ENCODE measurements at places on chromosomes 12 and 14. TPM values are rescaled to one million over a fixed set of nuclear protein-coding genes. Genes with fewer than 3 reads are reported as not detected.

TESPA1 gene
- 1.1 TPM for total RNA-seq

DPPA3 gene
- not detected for total RNA-seq

KLRC3 gene
- not detected for total RNA-seq

ERP27 gene
- not detected for total RNA-seq

ABCD2 gene
- total RNA-seq: 0.11 TPM

FNTB gene
- total RNA-seq: 15.8 TPM

PLEKHG7 gene
- total RNA-seq: not detected

RNF212B gene
- not detected for total RNA-seq

IRF2BPL gene
- total RNA-seq: 28.6 TPM

C3AR1 gene
- total RNA-seq: 0.40 TPM

VEZT gene
- 61.9 TPM for total RNA-seq

LPCAT3 gene
- 13.7 TPM for total RNA-seq

RNASE1 gene
- 6.0 TPM for total RNA-seq

IFNG gene
- total RNA-seq: not detected

SUPT16H gene
- 196 TPM for total RNA-seq

UNG gene
- 97.2 TPM for total RNA-seq

KRT6C gene
- not detected for total RNA-seq

NPAS3 gene
- 1.5 TPM for total RNA-seq

IL22 gene
- total RNA-seq: not detected

OTX2 gene
- 2.5 TPM for total RNA-seq

LRRC10 gene
- total RNA-seq: not detected

HPD gene
- not detected for total RNA-seq

GUCY2C gene
- not detected for total RNA-seq

LAG3 gene
- total RNA-seq: 0.33 TPM

C14orf180 gene
- not detected for total RNA-seq

PFDN5 gene
- 480 TPM for total RNA-seq

PLA2G1B gene
- total RNA-seq: not detected

LMO3 gene
- total RNA-seq: 1.1 TPM

CIROP gene
- not detected for total RNA-seq

NFE2 gene
- not detected for total RNA-seq

ERGIC2 gene
- total RNA-seq: 120 TPM

TAMALIN gene
- 1.1 TPM for total RNA-seq

GPR65 gene
- total RNA-seq: not detected

YBX3 gene
- total RNA-seq: 25.3 TPM

HCAR1 gene
- 0.03 TPM for total RNA-seq

CLEC4D gene
- not detected for total RNA-seq

OR6C76 gene
- not detected for total RNA-seq

CDCA3 gene
- 107 TPM for total RNA-seq

TIMM9 gene
- total RNA-seq: 37.1 TPM

DDX54 gene
- total RNA-seq: 60.1 TPM

CAPZA3 gene
- not detected for total RNA-seq

OASL gene
- 29.6 TPM for total RNA-seq

FAM181A gene
- not detected for total RNA-seq

RIPK3 gene
- not detected for total RNA-seq

HOXC12 gene
- total RNA-seq: 6.0 TPM

SMIM41 gene
- total RNA-seq: not detected

TEX52 gene
- not detected for total RNA-seq

CISTR gene
- total RNA-seq: not detected

OR4E2 gene
- not detected for total RNA-seq

KLHDC1 gene
- total RNA-seq: 0.51 TPM

STXBP6 gene
- total RNA-seq: 2.6 TPM

GLI1 gene
- 0.57 TPM for total RNA-seq

SLC6A12 gene
- 3.4 TPM for total RNA-seq

LGR5 gene
- total RNA-seq: not detected

TMEM52B gene
- 0.57 TPM for total RNA-seq
